ENCODE measurements at places on chromosomes 5 and 9. TPM values are rescaled to one million over a fixed set of nuclear protein-coding genes. Genes with fewer than 3 reads are reported as not detected.

GRCh38 chr5:14506140-14506538 lies 75.5 kb upstream of the OTULINL start:
- no peak for DNase-seq

DNA sequence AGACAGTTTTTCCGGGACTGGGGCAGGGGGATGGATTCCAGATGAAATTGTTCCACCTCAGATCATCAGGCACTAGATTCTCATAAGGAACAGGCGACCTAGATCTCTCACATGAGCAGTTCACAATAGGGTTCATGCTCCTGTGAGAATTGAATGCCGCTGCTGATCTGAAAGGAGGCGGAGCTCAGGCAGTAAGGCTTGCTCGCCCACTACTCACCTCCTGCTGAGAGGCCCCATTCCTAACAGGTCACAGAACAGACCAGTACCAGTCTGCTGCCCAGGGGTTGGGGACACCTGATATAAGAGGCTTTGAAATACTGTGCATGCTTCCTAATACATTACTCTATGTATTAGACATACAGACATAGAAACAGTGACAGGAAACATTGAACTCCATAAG lies 41.1 kb downstream of the PTPRD start:
- no peak for DNase-seq

DNA sequence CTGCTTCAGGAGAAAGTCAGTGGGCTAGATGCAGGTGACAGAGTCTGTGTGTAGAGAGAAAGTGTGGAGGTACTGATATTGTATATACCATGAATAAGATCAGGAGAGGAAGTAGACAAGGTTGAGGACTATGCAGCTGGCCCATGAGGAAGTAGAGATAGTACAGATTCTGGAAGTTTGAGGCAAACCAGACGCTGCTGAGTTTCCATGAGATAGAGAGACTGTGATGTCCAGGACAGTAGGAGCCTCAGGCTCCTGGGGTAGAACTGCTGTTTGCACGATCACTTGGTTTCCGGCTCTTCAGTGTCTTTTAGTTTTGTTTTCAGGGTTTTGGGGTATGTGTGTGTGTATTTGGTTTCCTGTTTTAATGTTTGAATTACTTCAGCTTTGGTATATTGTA lies 13.6 kb downstream of the OTULINL start:
- no peak for DNase-seq

GRCh38 chr9:32839013-32839885 lies 55.9 kb downstream of the TMEM215 start:
- no peak for DNase-seq

DNA sequence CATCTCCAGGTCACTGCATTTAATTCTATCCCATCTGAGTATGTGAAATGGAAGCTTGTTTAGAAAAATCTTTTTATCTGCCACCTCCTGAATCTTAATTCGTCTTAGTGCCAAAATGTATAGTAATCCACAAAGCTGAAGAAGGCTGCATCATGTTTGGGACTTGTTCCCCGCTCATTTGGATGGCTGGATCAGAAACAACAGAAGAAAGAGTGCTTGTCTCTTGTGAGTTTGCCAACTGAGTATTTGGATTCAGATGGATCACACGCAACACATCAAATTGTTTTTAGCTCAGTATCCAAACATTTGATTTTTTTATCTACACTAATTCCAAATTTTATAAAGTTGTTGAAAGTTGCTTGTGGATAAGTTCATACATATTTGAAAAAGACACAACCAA lies 197.2 kb upstream of the PAPPA start:
- DNase-seq, result no peak

GRCh38 chr5:107724642-107725041 lies 53.9 kb upstream of the EFNA5 start:
- DNase-seq, result no peak

DNA sequence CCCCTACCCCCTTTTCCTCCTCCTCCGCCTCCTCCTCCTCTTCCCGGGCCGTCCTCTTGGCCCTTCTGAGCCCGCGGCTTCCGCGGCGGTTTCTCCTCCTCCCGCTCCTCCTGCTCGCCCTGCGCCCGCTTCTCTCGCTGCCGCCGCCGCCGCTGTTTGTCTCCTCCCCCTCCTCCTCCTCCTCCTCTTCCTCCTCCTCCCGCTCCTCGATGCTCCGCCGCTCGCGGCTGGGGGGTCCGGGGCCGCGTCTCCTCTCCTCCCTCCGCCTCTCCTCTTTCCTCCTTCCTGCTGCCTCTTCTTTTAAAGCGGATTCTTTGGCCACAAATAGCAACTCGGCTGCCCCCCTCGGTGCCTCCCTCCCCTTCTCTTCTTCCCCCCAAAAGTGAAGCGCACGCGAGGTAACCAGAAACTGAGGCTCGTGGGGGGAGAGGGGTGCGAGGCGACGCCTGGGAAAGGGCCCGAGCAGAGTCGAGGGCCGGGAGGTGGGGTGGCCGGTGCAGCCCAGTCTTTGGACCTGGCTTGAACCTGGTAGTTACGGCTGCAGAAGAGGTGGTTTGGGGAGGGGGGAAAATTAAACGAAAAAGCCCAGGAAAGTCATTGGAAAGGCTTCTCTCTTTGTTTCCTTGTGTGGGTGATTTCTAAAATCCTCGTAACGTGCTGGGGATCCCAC lies 1058.5 kb upstream of the DMAC1 start:
- peak; percentile 3 for DNase-seq

GRCh38 chr5:96957254-96958049 lies 21.6 kb downstream of the LNPEP start:
- DNase-seq, result peak; percentile 44

- peak; percentile 66 for DNase-seq
Measured at GRCh38 chr9:128552744-128553440, 505 bp downstream of the SPTAN1 start.

DNA sequence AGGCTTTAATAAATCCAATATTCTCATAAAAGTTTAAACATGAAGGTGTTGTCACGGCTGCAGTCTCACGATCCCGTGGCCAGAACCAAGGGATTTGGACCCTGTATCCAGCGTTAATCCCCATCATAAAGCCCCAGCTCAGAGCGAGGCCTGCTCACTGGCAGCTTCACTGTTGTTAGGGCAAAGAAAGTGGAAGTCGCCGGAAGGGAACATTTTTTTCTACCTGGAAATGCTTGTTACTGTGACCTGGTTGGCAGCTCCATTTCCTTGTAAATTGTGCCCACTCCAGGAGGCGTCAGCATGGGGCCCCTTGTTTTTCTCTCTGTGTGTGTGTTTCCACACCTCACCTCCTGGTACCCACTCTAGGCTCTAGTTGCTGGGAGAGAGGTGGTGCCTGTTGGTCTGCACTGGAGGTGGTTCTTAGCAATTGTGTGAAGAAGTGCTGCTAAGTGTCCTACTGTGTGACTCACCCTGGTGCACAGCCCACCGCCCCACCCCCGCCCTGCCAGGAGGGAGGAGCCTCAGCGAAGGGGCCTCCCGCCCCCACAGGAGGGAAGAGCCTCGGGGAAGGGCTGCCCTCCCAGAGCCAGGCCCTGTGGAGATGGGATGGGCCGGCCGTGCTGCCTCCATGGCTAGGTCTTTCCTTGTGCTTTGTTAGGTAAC lies 105.1 kb downstream of the EHMT1 start:
- peak; percentile 26 for DNase-seq

GRCh38 chr9:101201630-101202029 lies 173.1 kb downstream of the PLPPR1 start:
- DNase-seq, result no peak

DNA sequence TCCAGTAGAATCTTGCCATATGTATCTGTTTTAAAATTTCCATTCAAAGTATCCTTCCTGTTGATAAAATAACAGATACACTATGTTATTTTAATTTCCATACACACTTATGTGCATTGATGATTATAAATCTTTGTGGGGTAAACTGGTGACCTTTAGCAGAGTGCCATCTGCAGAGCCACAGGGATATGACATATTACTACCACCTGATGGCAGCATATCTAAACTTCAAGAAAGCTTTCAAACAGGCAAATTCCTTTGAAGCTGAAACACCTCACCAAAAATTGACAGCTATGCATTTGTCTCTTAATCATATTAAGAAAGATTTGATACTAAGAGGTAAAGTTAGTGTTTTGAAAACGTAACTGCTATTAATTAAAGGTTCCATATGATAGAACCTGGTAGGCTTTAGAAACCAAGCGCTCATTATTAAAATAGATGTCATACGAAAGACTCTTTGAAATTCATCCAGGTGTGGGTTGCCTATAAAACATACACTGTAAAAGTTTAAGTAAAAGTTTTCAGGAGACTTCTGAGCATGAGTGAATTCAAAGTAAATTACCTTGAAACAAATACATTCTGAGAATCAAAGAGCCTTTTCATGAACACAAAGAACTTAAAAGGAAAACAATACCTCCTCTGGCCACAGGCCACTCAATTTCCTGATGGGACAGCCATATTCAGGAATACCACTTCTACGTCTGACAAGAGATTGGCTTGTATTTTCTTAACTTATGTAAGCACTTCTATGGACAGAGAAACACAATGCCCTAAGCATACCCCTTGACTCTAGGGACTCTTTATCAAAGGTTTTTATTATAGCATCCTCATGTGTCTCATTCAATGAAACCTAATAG lies 93.3 kb downstream of the KIAA0825 start:
- peak; percentile 70 for DNase-seq

DNA sequence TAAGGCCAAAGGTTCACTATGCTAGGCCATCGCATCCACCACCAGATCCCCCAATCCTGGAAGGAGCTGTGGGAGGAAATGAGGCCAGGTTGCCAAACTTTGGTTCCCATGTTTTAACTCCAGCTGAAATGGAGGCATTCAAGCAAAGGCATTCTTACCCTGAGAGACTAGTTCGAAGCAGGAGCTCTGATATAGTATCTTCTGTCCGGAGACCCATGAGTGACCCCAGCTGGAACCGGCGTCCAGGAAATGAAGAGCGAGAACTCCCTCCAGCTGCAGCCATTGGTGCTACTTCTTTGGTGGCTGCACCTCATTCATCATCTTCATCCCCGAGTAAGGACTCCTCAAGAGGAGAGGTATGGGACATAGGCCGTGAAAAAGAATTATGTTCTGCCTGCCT lies 75.6 kb downstream of the GAPVD1 start:
- DNase-seq, result no peak

GRCh38 chr5:141692919-141693725 lies 11.1 kb upstream of the ARAP3 start:
- no peak for DNase-seq

DNA sequence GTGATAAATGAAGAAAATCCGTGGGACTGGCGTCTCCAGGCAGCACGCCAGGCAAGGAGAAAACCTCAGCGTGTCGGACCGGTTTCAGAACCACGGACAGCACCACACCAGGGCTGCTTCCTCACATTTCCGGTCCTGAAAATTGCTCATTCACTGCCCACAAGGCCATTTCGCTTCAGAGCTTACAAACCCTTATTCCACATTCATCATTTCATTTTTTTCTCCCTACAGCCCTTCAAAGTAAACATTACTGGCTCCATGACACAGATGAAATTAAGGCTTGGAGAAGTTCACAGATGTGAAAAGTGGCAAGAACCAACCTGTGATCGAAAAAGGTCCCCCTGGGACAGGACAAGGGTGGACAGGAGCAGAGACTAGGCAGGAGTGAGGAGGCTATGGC lies 1.5 kb upstream of the GPRIN1 start:
- peak; percentile 51 for DNase-seq

- DNase-seq, result peak; percentile 63
Measured at GRCh38 chr9:89426384-89426961, 71.4 kb downstream of the SEMA4D start.

DNA sequence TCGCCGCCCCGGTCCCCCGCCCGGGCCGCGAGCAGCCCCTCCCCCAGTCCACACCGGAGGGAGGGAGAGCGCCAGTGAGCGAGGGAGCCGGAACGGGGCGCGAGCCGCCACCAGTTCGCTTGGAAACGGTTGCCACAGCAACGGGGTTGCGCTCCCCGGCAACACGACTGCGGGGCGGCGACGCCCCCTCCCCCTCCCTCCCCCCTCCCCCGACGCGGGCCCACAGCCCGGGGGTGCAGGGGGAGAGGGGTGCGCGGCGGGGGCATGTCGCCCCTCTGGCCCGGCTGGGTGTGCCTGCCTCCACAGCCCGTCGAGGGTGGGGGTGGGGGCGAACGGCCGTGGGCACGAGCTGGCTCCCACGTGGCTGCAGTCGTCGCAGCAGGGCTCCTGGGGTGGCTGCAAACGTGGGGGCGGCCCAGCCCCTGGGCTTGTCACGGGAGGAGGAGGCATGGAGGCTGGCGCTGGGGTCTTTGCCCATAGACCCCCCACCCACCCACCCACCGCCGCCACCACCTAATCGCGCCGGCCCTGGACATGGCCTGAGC lies 524 bp downstream of the PRR7 start:
- peak; percentile 68 for DNase-seq

GRCh38 chr9:121450241-121450640 lies 49.4 kb downstream of the GGTA1 start:
- no peak for DNase-seq

DNA sequence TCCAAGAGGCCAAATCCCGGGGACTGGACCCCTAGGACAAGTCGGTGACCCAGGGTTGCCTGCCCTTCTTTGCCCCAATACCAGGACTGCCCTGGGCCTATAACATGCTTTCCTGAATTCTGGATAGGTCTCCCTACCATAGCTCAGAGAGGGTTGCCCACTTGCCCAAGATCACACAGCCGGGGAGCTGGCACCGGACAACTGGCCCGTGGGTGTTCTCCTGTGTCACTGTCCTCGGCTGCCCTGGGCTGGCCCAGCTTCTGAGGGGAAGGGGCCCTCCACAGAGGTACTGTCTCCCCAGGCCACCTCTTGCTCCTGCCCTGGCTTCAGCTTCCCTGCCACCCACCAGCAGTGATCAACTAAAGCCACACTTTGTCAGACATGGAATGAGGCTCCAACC lies 28.8 kb upstream of the TTLL11 start:
- no peak for DNase-seq

DNA sequence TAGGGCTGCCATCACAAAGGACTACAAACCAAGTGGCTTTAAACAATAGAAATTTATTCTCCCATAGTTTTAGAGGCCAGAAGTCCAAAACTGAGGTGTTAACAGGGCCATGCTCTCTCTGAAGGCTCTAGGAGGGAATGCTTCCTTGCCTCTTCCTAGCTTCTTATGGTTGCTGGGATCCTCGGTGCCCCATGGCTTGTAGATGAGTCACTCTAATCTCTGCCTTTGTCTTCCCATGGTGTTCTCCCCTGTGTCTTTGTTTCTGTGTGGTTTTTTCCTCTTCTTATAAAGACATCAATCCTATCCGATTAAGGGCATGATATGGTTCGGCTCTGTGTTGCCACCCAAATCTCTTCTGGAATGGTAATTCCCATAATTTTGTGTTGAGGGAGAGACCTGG lies 178.8 kb upstream of the NREP start:
- DNase-seq, result no peak

GRCh38 chr5:123450114-123450513 lies 26.9 kb upstream of the CEP120 start:
- DNase-seq, result no peak

DNA sequence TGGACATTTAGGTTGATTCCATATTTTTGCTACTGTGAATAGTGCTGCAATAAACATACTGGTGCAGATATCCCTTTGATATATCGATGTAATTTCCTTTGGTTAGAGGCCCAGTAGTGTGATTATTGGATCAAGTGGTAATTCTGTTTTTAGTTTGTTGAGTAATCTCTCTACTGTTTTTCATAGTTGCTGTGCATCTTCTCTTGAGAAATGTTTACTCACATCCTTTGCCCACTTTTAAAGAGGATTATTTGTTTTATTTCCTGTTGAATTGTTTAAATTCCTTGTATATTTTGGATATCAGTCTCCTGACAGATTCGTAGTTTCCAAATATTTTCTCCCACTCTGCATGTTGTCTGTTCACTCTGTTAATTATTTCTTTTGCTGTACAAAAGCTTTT lies 352.6 kb upstream of the TARS1 start:
- no peak for DNase-seq

Gene FOXD4L3
- not detected for total RNA-seq

Gene PGM5
- total RNA-seq, result 1.8 TPM

Gene IFNA7
- total RNA-seq, result not detected

Gene OR1Q1
- not detected for total RNA-seq

Gene OTP
- not detected for total RNA-seq

Gene HEXB
- total RNA-seq, result 55.3 TPM

Gene MAMDC2
- 0.10 TPM for total RNA-seq

Data from natural killer cell (primary cell).